Activated CD8-positive, alpha-beta memory T cell treated with anti-CD3 and anti-CD28 coated beads for 1 hour (primary cell): ENCODE measurements at places on chromosomes 7 and 10.

DNA sequence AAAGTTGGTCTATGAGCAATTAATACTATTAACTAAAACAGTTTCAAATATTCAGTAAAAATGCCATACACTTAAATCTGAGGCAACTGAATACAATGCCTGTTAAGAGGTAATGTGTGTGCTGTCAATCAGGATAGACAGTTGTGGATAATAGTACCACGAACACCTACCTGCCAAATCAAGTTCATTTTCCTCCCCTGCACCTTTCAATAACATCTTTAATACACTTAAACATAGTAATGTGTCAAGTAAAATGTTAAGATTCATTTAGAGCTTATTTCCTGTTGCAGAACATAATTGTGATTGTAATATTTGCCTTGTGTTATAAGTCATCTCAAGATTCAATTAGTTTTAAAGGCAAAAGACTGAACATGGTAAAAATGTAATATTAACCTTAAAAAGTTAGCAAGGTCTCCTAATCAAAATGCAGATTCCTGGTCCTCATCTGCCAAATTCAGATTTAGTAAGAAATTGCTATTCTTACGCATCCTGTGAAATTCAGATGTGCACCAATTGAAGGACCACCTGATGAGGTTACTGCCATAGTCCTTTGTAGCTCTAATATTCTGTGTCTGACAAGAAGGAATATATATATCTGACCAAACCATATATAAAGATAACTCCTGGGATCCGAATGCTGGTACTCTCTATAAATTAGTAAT is 37.1 kb downstream of the COL1A2 start:
- DNase-seq, result no peak

DNA sequence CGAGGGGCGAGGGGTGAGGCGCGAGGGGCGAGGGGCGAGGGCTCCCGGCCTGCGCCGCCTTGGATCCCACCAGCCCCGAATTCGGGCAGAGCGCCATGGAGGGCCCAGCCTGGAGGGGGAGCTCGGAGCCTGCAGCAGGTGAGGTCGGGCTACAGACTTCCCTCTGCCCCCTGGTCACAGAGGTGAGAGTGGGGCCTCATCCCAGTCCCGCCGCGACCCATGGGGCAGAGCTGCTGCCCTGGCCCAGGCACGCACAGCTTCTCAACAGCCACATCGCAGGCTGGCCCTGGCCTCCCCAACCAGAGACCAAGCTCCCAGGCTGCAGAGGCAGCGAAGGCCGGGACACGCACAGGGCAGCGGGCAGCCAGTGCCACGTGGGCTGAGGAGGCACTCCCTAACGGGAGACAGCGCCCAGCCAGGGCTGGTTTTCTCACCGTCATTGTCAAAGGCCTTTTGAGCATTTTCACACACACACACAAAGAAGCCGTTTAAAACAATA is 191.8 kb downstream of the PTPRN2 start:
- DNase-seq, result no peak

DNA sequence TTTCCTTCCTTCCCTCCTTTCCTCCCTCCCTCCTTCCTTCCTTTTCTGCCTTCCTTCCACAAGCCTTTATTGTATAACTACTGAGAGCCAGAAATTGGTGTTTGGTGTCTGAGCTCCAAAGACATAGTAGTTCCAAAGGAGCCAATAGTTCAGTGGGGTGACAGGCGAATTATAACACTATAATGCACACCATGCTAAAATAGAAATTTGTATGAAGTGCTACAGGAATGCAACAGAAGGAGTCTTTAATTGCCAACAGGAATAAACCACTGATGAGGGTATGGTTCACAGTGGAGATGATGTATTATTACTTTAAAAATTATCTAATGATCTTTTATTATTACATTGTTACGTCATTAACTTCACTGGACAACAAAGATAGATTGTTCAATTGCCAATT is 158.8 kb upstream of the SP8 start:
- no peak for DNase-seq

DNA sequence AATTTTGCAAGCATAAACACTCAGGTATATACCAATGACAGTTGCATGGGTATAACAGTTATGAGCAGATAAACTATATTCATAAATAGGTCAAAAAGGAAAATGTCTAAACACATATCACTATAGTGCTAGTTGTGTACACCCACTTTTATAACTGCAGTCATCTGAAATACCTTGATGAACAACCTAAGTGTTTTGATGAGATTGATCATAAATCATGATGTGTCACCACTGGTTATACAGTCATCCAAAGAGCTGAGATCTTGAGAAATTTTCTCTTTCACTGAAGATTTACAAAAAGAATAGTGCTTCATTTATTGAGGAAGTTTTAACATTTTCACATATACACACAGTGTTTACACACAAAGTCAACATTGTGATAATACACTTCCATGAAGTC is 78.6 kb upstream of the SLC25A13 start:
- DNase-seq, result no peak

GRCh38 chr7:78563191-78563590 is 764.6 kb downstream of the PHTF2 start:
- no peak for DNase-seq

GRCh38 chr7:36135700-36136099 is 17.4 kb upstream of the EEPD1 start:
- DNase-seq, result no peak

DNA sequence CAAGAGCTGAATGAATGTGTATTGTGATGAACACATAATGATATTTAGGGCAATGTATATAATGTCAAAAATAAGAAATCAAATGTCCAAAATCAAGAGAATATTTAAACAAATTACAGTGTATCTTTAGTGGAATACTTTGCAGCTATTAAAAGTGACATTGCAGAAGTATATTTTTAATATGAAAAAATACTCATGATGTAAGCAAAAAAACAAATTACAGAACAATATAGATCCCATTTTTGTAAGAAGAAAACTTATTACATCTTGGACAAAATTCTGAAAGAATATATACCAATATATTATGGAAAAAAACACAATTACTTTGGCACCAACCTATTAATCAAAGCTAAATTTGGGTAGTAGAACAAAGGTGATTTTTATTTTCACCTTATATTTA is 308.2 kb upstream of the NEBL start:
- DNase-seq, result no peak

DNA sequence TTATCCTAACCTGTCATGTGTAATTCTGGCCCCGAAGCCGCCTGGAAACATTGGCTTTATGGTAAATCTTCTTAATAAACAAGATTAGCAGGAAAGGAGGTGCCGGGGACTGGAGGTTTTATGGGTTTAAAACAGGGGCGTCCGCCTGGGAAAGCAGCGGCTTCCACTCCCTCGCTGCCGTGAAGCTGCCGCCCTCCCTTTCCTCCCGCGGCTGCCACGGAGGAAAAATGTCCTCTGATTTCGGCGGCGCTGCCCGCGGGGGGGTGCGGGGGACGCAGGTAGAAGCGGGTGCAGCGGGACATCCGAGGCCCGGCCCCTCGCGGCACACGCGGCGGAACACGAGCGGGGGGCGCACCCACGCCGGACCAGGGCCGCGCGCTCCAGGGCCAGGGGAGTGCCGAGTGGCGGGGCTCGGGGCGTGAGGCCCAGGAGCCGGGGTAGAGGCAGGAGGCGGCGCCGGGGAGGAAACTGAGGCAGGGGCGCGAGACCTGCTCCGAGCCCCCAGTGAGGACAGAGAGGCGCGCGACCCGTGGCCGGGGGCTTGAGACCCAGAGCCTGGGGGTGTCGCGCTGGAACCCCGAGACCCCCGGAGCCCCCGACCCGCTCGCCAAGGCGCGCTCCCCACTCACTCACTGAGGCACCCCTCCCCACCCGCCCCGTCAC is 993 bp downstream of the PTPRN2 start:
- no peak for DNase-seq

- no peak for DNase-seq
Observed at GRCh38 chr10:69382382-69383117, 34.2 kb downstream of the TACR2 start.

DNA sequence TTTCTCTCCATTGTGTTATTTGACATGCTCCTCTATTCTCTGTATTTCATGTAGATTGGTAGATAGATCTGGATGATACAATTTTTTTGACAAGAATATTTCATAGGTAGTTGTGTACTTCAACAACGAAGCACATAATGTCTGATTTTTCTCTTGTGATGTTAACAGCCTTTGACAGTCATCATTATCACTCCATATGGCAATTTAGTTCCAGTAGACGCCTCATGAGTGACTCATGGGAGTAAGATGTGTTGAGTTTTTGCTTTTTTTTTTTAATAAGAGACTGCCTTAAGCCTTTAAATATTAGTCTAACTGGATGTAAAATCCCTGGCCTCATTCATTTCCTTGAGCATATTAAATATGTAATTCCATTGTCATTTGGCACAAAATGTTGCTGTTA is 123.5 kb upstream of the ZNF32 start:
- DNase-seq, result no peak

DNA sequence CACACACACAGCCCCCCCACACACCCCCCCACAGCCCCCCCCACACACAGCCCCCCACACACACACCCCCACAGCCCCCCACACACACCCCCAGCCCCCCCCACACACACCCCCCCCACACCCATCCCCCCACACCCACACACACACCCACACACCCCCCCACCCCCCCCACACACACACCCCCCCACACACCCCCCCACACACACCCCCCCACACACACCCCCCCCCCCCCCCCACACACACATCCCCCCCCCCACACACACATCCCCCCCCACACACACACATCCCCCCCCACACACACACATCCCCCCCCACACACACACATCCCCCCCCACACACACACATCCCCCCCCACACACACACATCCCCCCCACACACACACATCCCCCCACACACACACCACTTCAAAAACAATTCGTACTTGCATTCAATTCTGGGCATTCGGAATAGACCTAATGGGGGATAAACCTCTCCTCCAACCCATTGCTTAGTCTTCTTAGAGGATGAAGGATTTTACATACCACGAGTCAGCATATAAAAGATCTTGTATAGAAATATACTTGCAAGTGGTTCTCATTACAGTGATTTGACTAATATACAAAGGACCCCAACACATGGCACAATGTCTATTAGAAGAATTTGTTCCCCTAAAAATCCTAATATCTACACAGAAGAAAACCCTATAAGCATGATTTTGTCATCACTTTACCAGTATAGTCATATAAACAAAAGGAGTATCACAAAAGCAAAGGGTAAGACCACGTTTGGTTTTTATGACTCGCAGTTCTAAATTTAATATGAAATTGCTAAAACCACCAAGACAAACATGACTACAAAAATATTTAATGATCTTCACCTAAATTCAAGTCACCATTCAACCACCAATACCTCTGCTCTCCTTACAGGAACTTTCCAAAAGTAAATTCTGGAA is 80.9 kb downstream of the DIP2C start:
- no peak for DNase-seq

DNA sequence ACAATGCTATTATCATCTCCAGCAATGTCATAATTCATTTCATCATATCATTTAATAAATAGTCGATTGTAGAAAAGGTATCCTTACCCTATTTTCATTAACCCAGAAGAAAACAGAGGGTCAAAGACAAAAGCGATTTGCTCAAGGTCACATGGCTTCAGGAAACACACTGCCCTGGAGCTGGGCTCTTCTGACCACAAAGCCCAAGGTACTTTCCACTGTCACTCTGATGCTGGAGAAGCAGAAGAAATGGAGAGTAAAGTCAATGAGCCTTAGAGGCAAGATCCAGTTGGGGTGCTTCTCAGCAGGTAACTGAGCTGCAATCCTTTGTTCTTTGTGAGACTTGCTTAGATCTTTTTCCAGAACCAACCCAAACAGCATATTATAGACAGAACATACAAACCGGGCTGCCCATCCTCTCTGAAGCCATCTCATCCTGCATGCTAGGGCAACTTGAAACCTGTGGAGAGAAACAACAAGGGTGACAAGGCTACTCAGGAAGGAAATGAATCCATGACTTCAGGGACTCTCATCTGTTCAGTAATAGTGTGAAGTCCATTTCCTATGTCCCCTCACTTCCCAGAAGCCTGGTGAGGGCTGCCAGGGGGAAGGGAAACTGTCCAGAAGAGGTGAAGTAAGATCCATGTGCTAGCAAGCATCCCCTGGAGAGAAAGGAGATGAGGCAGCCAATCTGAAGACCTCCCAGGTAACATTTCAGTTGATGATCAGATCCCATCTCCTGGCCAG is 148.6 kb upstream of the SVIL start:
- no peak for DNase-seq

DNA sequence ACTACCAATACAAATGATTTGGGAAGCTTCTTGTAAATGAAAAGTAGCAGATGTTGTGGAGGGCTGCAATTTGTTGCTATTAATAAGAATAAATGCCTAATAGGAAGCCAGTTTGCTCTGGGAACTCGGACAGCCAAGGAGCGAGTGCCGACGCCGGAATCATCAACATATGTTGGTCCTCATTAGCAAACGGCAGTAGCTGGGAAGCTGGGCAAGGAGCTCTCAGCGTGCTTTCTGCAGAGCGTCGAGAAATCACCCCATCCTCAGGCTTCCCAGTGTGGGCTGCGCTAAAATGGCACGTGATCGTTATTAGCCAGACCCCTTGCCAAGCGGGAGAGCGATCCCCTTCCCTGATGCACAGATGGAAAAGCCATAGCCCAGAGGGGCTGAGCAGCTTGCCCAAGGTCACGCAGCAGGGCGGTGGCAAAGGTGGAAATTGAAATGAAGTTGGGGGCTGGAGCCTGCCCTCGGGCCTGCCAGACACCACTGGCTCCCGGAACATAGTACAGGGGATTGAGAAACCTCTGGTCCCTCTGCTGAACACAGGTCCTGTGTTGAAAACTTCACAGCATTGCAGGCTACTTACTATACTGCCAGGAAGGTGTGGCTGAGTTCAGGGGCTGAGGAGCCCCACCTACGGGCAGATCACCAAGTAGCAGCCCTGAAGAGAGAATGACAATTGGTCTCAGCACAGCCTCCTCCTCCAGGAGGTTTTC is 326.9 kb downstream of the PLXNA4 start:
- DNase-seq, result no peak

GRCh38 chr10:123754123-123754522 is 88.0 kb downstream of the GPR26 start:
- no peak for DNase-seq

- DNase-seq, result no peak
Observed at GRCh38 chr10:28677888-28678686, 766 bp downstream of the BAMBI start.

GRCh38 chr10:89853781-89854191 is 152.4 kb downstream of the KIF20B start:
- no peak for DNase-seq

DNA sequence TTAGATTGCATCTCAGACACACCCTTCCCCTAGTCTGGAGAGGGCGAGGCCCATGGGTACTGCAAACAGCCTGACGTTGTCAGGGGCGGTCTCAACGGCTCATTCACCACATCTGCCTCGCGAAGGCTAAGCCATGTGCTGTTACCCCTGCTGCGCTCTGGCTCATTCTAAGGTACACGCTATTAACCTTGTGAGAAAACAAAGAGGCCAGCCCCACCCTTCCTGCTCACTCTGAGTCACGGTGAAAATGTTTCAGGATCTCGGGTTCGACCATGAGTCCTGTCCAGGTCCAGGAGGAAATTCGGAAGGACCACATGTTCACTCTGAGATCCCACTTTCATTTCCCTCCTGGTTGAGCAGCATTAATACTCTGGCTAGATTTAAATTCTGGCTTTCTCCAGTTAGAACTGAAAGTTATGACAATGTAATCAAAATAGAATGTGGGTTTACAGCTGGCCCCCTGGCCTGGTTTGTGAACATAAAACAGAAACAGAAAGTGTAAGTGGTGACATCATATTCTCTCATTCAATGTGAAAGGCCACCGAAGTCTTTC is 55.2 kb downstream of the EGFR start:
- DNase-seq, result no peak
